Activated CD4-positive, alpha-beta T cell treated with anti-CD3 and anti-CD28 coated beads, Interleukin-2, amount 10 ng/mL, durations not matched to agents 24 days and 14 days (primary cell): ENCODE measurements at places on chromosomes 13 and 19.

- DNase-seq, result no peak
Measured at GRCh38 chr13:111920932-111921705, 145.8 kb upstream of the SOX1 start.

GRCh38 chr19:14761607-14762006 is 16.8 kb downstream of the ADGRE2 start:
- no peak for DNase-seq

DNA sequence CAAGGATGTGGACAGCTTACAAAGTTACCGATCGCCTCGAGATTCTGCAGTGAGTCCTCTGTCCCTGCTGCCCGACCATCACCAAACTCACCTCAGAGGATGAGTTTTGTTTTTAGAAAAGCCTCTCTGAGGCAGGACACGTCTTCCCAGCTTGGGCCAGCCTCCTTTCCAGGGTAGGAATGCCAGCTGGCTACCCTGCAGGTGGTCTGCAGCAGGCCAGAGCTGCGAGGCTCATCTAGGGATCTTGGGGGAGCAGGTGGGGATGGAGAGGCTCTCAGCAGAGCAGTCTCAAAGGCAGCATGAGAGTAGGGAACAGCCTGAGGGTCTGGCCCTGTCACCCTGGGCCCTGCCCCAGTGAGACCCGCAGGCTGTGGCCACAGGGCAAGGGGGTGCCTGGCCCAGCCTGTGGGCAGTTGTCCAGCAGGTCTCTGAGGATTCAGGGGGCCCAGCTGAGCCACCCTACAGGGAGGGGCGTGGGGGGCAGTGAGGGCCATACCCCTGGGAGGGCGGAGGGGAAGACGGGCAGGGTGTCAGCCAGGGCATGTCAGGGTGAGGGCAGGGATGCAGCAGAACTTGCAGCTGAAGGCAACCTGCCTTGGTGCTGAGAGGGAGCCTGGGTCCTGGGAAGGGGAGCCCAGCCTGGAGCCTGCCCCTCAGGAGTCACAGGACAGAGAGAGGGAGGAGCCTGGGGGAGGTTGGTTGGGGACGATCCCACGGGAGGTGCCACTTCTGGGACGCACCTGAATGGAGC is 57.3 kb upstream of the TPM4 start:
- no peak for DNase-seq

DNA sequence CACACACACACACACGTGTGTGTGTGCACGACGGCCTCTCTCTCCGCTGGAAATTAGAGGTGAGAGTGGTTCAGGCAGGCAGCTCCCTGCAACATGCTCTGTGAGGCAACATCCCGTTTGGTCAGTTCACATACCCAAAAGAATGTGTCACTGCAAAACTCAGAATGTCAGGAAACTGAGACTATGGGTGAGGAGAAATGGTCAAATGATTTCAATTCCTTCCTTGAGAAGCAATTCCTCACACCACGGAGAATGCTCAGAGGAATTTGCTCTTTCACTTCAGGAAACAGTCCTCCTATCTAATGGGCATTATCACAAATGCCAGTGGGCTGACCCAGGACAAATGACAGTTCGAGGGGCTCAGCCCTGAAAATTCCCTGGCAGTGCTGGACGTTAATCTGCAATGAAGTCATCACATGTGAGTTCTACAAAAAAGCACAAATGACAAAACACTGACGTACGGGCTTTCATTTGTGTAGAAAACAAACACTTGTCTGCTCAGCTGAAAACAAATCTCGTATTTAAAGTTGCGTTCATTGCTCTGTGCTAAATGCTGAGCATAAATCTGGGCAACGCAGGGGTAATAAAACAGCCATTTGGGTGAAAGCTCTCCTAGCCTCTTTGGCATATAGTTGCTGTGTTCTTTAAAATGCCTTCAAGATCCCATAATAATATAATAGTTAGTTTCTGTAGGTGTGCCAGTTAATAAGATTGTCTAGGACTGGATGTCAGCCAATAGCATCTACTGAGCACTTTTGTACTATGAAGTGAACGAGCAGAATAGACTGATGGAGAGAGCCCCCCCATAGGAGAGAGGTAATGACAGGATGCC is 18.6 kb upstream of the LATS2 start:
- no peak for DNase-seq

DNA sequence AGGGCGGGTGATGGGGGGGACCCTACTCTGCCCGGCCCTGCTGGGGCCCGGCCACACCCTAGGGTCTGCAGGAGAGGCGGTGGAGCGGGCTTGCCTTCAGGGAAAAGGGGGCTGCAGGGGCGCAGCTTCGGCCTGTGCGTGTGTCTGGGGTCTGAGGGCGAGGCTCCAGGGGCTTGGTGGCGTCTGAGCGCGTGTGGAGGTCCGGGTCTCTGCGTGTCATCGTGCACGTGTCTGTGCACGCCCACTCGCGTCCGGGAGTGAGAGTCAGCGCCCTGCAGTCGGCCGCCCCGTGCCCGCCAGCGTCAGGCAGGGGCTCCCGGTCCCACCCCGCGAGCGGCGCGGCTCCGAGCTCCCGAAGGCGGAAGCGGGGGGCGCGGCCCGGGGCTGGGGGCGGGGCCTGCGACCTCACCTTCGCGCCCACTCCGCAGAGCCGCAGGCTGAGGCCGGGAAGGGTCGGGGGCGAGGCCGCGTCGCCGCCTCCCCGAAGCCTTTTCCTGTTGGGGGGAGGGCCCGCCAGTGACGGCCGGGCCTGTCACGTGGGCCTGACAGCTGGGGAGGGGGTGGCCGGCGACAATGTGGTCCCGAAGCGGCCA is at the start of gene ARHGAP45:
Gene ARHGAP45, plus strand, starts transcription at position 420 of the 593 bp plus-strand sequence. CDS start 239 bp downstream, outside the sequence.
- DNase-seq, result peak; percentile 97

DNA sequence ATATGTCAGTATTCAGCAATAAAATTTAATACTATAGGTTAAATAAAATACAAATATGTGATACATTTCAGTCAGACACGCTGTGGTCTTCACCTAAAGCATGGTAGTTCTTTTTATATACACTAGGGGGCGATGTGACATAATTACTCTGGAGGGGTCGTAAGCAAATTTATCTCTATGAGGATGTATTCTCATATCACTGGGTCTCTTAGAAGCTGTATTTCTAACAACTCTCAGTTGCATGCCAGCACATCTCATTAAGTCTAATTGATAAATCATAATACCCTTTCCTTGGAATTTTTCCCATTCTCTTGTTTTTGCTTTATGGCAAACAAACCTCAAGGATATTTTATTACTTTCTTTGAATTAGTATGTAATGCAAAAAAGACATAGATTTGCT is 3.9 kb upstream of the PCDH17 start:
- DNase-seq, result no peak

DNA sequence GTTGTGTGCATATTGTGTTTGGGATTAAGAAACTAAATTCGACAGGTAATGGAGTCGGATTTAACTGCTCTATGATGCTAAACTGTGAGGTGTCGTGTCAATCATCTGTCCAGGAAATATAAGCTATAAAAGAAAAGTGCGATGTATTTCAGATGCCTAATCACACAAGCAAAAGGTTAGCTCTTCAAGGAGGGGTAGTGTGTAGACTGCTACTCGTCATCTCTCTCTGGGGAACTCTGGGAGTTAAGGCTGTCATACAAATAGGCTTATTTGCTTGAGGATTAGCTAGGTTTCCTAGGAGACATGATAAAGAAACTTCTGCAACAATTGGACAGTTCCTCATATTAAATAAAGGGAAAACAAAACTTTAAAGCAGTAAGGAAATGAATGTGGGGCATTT is 462.1 kb downstream of the OLFM4 start:
- DNase-seq, result no peak

DNA sequence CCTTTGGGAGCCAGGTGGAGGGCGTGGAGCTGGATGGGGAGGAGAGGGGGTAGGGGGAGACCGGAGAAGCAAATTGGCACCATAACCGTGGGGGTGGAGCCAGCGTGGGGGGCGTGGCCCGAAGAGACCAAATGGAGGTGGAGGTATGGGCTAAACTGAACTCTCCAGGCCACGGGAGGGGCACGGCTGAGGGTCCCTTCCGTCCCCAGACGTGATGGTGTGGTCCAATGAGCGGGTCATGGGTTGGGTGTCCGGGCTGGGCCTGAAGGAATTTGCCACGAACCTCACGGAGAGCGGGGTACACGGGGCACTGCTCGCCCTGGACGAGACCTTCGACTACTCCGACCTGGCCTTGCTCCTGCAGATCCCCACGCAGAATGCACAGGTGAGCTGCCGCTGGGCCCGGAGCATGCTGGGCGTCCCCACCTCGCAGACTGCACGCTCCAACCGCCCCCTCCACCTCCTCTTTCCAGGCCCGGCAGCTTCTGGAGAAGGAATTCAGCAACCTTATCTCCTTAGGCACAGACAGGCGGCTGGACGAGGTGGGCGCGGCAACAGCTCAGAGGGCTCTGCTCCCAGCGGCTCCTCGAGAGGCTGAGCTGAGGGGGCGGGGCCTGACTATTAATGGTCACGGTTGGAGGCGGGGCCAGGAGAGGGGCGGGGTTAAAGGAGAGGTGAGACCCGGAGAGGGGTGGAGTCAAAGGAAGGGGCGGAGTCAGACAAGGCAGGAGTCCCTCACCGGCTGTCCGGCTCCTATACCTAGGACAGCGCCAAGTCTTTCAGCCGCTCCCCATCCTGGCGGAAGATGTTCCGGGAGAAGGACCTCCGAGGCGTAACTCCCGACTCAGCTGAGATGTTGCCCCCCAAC is 6.2 kb downstream of the HRC start:
- peak; percentile 94 for DNase-seq

- no peak for DNase-seq
Measured at GRCh38 chr19:3725640-3726310, 17.6 kb downstream of the TJP3 start.

DNA sequence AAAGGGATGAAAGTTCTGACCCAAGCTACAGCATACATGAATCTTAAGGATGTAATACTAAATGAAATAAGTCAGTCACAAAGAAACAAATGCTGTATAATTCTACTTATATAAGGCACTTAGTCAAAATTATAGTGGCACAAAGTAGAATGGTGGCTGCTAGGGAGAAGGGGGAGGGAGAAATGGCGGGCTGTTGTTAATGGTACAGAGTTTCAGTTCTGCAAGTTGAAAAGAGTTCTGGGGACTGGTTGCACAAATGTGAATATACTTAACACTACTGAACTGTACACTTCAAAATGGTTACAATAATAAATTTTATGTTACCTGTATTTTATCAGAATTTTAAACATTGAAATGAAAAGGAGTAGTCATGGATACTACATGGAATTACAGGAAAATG is 48.9 kb upstream of the CLDN10 start:
- no peak for DNase-seq

GRCh38 chr13:59963827-59964226 is 199.9 kb downstream of the DIAPH3 start:
- DNase-seq, result no peak

DNA sequence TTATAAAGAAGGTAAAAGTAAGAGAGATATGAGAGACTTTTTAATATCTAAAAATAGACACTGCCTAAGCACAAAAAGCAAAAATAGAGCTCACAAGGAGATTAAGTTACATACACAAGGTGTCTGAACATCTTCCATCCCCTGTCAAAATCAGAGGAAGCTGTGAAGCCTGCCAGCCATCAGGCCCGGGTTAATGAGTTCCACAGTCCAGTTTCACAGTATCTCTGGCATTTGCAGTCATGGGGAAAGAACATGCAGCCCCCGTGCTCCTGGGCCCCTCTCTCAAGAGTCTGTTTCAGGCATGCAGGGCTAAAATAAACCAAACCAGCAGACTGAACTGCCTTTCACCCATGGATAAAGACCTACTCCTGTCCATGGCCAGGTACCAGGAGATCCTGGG is 79.2 kb downstream of the TBC1D4 start:
- peak; percentile 43 for DNase-seq
